ENCODE measurements at places on chromosomes 11 and 22. TPM values are rescaled to one million over a fixed set of nuclear protein-coding genes. Genes with fewer than 3 reads are reported as not detected.

The PGR gene
- total RNA-seq, result not detected

The GUCY1A2 gene
- 0.10 TPM for total RNA-seq

The RAG2 gene
- not detected for total RNA-seq

The TRIM22 gene
- 0.61 TPM for total RNA-seq

The DGCR6 gene
- total RNA-seq, result 4.6 TPM

The VSIG2 gene
- not detected for total RNA-seq

The TRPM5 gene
- total RNA-seq, result 0.07 TPM

The OR4X2 gene
- total RNA-seq, result not detected

Measured in HCT116 (cell line).